ENCODE measurements at places on chromosomes 6 and 20. TPM values are rescaled to one million over a fixed set of nuclear protein-coding genes. Genes with fewer than 3 reads are reported as not detected.

DNA sequence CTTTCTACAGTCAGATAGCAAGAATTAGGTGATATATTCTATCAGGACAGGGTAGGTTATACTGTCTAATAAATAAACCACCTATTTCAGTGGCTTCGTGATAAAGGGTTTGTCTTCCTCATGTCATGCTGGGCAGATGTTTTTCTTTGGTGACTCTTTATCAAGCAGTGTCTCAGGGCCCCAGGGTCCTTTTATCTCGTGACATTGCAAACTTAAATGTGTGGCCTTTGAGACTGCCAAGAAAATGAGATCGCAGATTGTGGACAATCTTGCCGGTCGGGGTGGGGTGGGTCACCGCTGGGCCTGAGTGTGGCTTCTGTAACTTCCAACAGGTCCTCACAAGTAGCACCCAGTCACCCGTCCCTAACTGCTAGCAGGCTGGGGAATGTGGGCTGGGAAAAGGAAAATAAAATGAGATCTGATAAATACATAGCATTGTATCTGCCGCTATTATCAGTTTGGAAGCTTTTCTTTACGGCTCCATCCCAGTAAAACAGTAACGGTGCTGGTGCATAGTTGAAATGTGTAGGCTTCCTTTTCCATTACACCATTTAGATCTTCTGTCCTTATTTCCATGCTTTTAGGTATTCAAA lies 50.5 kb upstream of the BMP6 start:
- peaks cover 3% of the 10 kb centered on the region for H3K4me1 ChIP-seq
- H3K27me3 ChIP-seq, result peaks cover 36% of the 10 kb centered on the region
- ATAC-seq, result no peak
- no peak overlapping the region for H3K27ac ChIP-seq

DNA sequence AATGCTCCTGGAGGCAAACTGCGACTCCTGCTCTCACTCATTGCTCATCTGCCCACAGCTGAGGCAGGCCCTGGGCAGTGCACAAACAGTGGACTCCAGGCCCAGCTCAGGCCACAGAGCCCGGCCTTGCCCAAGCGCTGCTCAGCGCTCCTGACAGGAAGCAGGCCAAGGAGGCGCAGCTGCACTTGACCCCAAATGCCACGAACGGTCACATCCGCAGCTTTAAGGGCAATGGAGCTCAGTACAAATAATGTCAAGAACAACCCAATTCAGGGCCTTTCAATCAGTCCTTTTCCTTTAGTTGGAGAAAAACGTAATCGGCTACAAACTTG lies 33.8 kb downstream of the RRBP1 start:
- H3K4me1 ChIP-seq, result peaks cover 100% of the 10 kb centered on the region
- H3K27me3 ChIP-seq, result no peaks in the 10 kb centered on the region
- peak overlapping the region; percentile 69 for H3K27ac ChIP-seq
- H3K4me3 ChIP-seq, result no peak overlapping the region

GRCh38 chr20:49595811-49596561 lies 28.0 kb upstream of the PTGIS start:
- H3K27me3 ChIP-seq, result no peaks in the 10 kb centered on the region
- H3K36me3 ChIP-seq, result no peaks in the 10 kb centered on the region
- H3K4me1 ChIP-seq, result peaks cover 43% of the 10 kb centered on the region
- no peak overlapping the region for H3K27ac ChIP-seq
- ATAC-seq, result peak; percentile 61

Gene PNLDC1
- total RNA-seq, result not detected

Gene DLK2
- not detected for total RNA-seq

Gene METTL24
- 27.7 TPM for total RNA-seq

Gene RSPH4A
- 0.40 TPM for total RNA-seq

All from gastroesophageal sphincter (tissue), 4 donors.